AG04449 (cell line): ENCODE measurements at places on chromosomes 1 and 21.

- no peak for DNase-seq
Observed at GRCh38 chr1:145702826-145703225, 4.3 kb downstream of the PDZK1 start.

DNA sequence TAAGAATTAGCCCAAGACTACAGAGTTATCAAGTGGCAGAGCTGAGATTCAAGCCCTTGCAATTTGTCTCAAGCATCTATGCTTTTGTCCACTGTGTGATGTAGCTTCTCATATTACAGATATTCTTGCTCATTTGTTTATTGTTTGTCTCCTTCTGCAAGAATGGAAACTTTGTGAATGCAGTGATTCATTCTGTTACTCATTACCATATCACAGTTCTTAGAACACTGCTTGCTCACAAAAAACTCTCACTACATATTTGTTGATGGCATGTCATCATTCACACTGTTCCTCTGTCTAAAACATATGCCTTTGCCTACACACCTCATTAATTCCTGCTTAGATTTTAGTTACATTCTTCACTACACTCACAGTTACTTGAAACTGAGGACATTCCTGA lies 1198.9 kb downstream of the PLA2G4A start:
- DNase-seq = peak; percentile 40

- no peak for DNase-seq
Observed at GRCh38 chr1:222897527-222898190, 82.8 kb downstream of the DISP1 start.

GRCh38 chr1:99677416-99677815 lies 31.5 kb downstream of the PALMD start:
- no peak for DNase-seq

GRCh38 chr1:112904071-112904830 lies 51.7 kb downstream of the SLC16A1 start:
- DNase-seq = peak; percentile 28

GRCh38 chr1:240190881-240191401 lies 99.3 kb downstream of the FMN2 start:
- DNase-seq = peak; percentile 94

DNA sequence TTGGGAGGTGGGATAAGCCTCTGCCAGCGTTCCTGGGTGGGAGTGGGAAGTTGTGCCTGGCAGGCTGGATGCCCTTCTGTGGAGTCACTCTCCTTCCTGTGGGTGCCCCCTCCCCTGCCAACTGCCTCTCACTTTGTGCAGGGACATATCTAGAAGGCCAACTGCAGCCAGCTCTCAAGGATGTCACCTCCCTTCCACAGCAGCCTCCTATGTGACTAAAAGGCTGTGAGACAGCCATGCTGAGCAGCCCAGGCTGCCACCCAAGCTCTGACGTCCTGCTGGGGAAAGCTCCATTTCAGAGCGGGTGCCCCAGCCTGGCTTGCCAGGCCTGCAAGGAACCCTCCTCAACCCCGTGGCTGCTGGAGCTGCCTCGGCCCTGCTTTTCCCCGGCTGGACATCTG lies 19.6 kb upstream of the SLC26A9 start:
- no peak for DNase-seq

GRCh38 chr1:156876281-156876680 lies 15.6 kb downstream of the NTRK1 start:
- DNase-seq = no peak

GRCh38 chr21:42377951-42378340 lies 11.6 kb upstream of the TFF1 start:
- no peak for DNase-seq

DNA sequence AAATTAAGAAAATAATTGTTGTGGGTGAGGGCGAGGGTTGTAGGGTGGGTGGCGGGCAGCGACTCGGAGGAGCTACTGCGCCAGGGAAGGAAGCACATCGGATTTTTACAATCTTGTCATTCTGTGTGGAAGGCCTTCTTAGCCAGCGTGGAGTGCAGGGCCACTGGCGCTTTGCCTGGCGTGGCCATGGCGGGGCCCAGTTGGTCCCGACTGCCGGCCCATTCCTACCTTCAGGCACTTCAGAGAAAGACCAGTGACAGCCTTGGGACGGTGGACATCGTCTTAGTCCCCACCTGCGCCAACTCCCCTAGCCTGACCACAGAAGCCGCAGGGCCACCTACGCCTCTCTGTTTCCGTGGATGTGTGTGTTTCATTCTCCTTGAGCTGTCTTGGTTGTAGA lies 136.9 kb upstream of the NEGR1 start:
- DNase-seq = no peak

GRCh38 chr1:178465011-178465410 lies 31.8 kb downstream of the CLEC20A start:
- DNase-seq = peak; percentile 23

GRCh38 chr21:34091032-34091431 lies 17.7 kb downstream of the MRPS6 start:
- no peak for DNase-seq

GRCh38 chr1:229645324-229645993 lies 19.4 kb downstream of the URB2 start:
- DNase-seq = no peak
